Stimulated activated CD8-positive, alpha-beta memory T cell treated with anti-CD3 and anti-CD28 coated beads, Interleukin-4, amount 100 ng/mL, for 1 hour (primary cell): ENCODE measurements at places on chromosomes 4 and X.

DNA sequence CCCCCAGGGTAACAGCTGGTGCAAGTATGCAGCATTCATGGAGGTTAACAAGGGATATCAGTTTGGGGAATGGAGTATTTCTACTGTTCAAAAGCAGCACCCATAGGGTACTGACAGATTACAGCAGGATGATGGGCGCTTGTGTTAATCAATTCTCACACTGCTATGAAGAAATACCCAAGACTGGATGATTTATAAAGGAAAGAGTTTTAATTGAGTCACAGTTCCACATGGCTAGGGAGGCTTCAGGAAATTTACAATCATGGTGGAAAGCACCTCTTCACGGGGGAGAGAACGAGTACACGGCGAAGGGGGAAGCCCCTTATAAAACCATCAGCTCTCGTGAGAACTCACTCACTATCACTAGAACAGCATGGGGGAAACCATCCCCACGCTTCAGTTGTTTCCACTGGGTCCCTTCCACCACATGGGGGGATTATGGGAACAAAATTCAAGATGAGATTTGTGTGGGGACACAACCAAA, 64.1 kb downstream of the TNIP2 start:
- no peak for DNase-seq

DNA sequence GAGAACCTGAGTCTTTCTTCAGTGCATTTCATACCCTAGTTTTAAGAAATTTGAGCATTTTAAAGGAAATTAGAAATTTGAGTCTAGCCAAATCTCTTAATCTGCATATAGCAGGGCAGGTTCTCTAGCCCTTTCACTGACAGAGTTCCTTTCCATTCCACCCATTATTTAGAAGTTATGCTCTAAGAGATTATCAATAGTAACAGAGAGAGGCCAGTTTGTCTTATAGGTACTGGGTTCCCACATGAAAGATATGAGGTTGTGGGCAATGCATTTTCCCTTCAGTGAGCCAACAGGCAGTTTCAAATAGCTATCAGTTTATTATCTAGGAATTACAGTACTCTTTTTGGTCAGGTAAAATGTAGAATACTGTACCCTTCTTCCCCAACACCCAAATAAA, 7.3 kb upstream of the GALNT7 start:
- no peak for DNase-seq

DNA sequence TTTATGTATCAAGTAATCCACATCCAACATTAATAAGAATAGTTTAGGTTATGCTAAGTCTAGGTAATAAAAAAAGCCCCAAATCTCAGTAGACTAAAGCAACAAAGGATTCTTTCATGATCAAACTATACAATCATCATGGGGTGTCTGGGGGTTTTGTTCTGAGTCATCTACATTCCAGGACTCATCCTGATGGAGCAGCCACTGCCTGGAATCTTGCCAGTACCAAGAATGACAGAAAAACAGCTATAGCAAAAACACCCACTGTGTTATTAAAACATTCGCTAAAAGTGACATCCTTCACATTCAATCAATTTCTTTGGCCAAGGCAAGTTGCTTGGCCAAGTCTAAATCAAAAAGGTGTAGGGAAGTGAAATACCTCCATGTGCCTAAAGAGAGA, 3.9 kb upstream of the ARHGEF38 start:
- DNase-seq: no peak

- DNase-seq: no peak
These were observed 446.4 kb downstream of the RPA4 start for GRCh38 chrX:97330151-97330550.

- no peak for DNase-seq
These were observed 6.9 kb upstream of the PGRMC1 start for GRCh38 chrX:119229253-119229615.
